ENCODE measurements at places on chromosomes 2 and 18. TPM values are rescaled to one million over a fixed set of nuclear protein-coding genes. Genes with fewer than 3 reads are reported as not detected.

DNA sequence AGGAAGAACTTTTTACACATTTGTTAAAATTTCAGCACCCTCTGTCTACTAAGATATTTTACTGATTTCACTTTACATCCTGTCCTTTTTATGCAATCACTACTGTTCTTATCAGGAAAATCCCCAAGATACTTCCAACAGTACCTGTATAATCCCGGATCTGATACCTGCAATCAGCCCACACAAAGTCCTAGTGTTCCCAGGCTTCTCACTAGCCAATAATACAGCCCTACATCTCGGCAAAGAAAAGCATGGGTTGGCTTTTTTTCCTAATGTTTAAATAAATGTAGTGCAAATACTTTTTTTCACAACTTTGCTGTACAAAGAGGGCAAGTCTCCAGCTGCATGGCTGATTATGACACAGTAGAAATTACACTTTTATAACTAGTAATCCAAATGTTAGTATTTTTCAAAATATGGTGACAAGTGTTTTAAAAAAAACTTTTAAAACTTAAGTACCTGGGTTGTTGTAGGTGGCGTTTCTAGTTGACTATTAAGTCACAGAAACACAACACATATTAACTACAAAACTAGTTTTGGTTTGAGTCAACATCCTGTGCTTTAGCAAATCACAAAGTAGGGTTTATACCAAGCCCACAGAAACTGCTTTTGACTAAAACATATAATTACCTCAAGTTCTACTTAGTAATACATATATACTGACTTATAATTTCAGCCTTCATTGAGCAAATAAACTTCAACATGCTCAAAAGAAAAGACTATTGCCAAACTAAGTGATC lies 19.5 kb downstream of the CNOT11 start:
- DNase-seq, result no peak
- H3K27me3 ChIP-seq, result no peaks in the 10 kb centered on the region
- H3K36me3 ChIP-seq, result peaks cover 70% of the 10 kb centered on the region
- peaks cover 60% of the 10 kb centered on the region for H3K4me1 ChIP-seq
- peak overlapping the region; percentile 82 for H3K27ac ChIP-seq

DNA sequence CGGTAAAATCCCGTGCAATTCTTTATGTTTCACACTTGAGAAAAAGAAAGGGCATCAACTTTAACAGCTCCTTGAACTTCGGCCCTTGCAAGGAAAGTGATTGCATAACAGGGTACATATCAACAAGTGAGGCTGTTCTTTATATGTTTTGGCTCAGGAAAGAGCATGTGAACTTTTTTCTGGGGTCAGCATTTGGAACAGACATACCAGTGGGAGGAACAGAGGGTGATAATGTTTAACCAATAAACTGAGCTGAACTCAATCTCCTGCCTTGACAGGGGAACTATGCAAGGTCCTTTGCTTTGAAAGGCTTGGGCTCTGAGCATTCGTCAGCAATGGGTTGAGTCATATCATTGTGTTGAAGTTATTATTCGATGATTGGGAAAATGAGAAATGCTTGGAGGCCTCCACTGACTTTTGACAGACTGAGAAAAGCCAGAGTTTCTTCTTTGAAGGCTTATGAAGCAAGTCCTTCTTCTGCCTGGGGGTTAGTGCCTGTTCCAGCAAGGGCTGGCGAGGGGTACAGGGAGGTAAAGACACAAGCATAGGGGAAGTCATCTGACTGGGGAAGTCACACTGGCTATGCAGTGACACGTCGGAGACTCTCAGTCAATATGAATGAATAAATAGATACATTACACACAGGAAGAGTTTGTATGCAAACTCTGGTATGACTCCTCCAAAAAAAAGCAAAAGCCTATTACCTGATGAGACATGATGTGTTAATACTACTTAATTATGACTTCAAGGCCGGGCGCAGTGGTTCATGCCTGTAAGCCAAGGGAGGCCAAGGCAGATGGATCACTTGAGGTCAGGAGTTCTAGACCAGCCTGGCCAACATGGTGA lies 57.2 kb downstream of the CYB5A start:
- no peak overlapping the region for H3K27ac ChIP-seq
- H3K4me3 ChIP-seq, result no peak overlapping the region
- H3K27me3 ChIP-seq, result peaks cover 15% of the 10 kb centered on the region

DNA sequence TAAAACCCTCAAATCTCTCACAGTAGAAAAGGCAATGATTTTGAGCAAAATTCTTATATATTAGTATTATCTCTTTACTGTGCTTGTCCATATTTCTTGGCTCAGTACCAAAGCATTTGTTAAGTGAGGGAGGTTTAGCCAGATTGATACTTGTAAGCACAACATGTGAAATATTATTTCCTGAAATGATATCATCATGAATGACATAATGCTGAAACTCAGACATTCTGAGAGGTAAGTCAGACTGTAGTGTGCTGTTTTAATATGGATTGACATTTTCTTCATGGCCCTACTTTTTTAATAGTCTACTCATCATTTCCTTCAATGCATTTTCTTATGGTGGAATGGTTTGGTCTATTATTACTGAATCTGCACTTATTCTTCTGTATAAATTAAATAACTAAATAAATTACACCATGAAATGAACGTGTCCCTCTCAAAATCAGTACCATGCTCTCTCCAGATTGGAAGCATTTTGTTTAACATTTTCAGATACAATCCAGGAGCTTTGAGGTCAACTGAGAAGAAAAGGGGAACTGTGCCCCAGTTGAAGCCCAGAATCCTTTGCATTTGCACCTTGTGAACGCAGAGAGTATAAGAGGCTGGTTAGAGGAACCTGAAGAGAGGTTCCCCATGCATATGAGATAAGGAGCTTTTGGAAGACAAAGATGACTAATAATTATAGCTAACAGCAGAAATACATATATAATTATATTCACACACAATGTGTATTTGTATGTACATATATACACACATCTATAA lies 50.1 kb upstream of the CRACDL start:
- H3K4me3 ChIP-seq, result no peak overlapping the region
- DNase-seq, result no peak
- no peak overlapping the region for H3K27ac ChIP-seq
- H3K27me3 ChIP-seq, result peaks cover 8% of the 10 kb centered on the region
- no peaks in the 10 kb centered on the region for H3K4me1 ChIP-seq

DNA sequence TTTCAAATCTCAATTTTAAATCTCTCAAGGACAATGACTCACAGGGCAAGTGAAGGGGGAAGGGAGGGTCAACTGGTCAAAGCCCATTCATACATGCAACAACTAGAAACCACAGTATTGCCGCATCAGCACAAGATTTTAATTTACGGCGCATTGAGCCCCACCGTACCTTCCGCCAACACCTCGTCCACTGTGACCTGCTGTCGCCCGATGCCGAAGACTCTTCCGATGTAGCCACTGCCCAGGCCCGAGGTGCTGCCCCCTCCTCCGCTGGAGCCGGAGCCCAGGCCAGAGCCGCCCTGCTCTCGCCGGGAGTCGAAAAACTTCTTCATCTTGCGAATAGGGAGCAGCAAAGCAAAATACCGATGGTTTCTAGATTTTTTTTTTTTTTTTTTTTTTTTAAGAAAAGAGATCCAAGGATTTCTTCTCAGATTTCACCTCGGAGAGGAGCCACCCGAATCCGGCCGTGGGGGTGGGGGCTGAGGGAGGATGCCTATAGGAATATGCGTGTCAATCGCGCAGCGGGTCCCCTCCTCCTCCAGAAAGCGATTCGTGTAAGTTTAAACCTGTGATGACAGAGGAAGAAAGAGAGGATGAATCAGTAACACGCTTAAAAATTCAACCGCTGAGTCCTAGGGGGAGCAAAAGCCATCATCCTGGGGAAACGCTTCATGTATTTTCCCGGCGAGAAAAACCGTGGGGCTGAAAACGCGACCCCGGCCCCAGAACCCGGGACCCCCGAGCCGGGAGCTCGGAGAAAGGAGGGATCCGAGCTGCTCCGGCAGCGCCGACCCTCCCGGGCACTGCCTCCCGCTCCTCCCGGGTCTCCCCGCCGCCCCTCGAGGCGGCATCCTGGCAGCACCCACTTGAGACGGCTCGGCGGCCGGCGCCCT lies 584 bp downstream of the AAK1 start:
- peaks cover 44% of the 10 kb centered on the region for H3K36me3 ChIP-seq
- H3K27me3 ChIP-seq, result no peaks in the 10 kb centered on the region
- H3K4me1 ChIP-seq, result peaks cover 68% of the 10 kb centered on the region
- H3K27ac ChIP-seq, result peak overlapping the region; percentile 95

DNA sequence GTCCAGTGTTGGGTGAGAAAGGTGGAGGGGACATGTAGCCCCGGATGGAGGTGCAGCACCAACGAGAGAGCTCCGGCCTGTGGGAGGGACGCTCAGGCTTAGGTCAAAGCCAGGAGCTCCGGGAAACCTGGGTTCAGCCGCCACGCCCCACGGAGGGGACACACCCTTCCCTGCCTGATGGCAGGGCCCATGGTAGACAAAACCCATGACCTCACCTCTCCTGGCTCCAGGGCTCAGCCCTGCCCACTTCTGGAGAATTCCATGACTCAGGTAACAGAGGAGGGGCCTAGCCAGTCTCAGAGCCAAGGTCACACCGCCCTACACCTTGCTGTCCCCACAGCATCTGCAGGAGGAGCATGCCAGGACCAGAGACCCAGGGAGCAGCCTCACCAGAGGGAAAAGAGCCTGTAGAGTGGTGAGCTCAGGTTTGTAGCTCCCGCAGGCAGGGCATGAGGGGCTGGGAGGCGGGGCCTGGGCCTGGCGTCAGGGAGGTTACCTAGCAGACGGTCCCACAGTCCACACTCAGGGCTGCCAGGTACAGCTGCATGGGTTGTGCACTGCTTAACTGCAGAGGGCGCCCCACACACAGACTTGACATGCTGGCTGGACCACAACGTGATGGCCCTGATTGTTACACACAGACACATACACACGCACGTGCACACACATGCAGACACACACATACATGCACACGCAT lies 70.8 kb upstream of the SMAD7 start:
- H3K27ac ChIP-seq, result no peak overlapping the region
- H3K36me3 ChIP-seq, result no peaks in the 10 kb centered on the region
- H3K27me3 ChIP-seq, result no peaks in the 10 kb centered on the region
- peaks cover 16% of the 10 kb centered on the region for H3K4me1 ChIP-seq
- no peak overlapping the region for H3K4me3 ChIP-seq
- peak; percentile 80 for DNase-seq

GRCh38 chr2:6826081-6826913 lies 39.4 kb downstream of the CMPK2 start:
- H3K27ac ChIP-seq, result no peak overlapping the region
- H3K4me1 ChIP-seq, result peaks cover 14% of the 10 kb centered on the region
- peak; percentile 78 for DNase-seq
- H3K36me3 ChIP-seq, result peaks cover 24% of the 10 kb centered on the region
- no peak overlapping the region for H3K4me3 ChIP-seq

GRCh38 chr2:201785135-201785534 lies 4.4 kb upstream of the ALS2 start:
- H3K27ac ChIP-seq, result no peak overlapping the region
- H3K4me3 ChIP-seq, result no peak overlapping the region

DNA sequence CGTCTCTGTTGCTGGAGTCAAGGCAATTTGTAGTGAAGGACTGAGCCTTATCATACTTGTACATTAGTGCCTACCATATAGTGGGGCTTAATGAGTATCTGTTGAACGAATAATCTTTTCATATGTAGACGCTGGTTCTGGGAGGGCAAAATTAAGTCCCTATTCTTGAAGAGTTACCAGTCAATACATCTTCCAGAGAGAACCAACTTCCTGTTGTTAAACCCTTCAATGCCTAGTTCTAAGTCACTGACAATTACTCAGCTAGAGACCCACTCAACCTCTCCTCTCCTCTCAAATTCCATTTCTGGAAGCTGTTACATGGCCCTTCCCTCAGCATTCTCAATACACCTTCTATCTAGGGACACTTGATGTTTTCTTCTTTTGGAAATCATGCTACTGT lies 1.1 kb upstream of the MOB4 start:
- DNase-seq, result no peak
- H3K27ac ChIP-seq, result peak overlapping the region; percentile 95
- H3K4me1 ChIP-seq, result peaks cover 23% of the 10 kb centered on the region
- peaks cover 10% of the 10 kb centered on the region for H3K36me3 ChIP-seq

- H3K27me3 ChIP-seq, result no peaks in the 10 kb centered on the region
- no peak overlapping the region for H3K4me3 ChIP-seq
- H3K27ac ChIP-seq, result no peak overlapping the region
- DNase-seq, result no peak
- no peaks in the 10 kb centered on the region for H3K4me1 ChIP-seq
Observed at GRCh38 chr2:53275743-53276142, 491.9 kb upstream of the CHAC2 start.

DNA sequence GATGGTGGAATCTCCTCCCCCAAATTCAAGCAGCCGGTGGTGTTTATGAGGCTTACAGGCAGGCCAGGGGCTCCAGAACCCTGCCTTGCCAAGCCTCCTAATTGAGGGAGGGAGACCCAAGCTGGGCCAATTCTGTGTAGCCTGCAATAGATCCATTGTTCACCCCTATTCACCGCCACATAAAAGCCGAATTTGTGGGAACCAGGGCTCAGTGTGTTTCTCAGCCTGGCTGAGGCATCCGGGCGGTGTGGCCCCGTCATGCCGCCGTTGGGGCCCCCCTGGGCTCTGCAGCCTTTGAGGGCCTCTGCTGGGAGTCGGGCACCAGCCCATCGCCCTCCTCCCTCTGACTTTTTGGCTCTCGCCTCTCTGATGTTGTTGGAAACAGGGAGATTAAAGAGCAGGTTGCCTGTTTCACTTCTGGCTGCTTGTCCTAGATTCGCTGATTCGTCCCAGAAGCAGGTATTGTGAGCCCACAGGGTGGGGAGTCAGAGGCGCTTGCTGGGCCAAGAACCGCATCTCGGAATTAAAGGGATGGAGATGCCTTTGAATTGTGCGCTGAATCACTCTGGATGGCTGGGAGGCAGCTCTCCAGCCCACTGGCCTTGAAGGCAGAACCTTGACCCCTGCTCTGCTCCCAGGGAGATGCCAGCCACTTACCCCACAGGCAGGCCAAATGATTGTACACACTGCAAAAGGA lies 14.7 kb upstream of the OTOS start:
- H3K27me3 ChIP-seq, result peaks cover 3% of the 10 kb centered on the region
- no peaks in the 10 kb centered on the region for H3K4me1 ChIP-seq
- DNase-seq, result no peak
- no peak overlapping the region for H3K27ac ChIP-seq
- H3K4me3 ChIP-seq, result no peak overlapping the region
- no peaks in the 10 kb centered on the region for H3K36me3 ChIP-seq

- H3K4me1 ChIP-seq, result peaks cover 2% of the 10 kb centered on the region
- no peak for DNase-seq
- H3K27me3 ChIP-seq, result peaks cover 11% of the 10 kb centered on the region
- H3K27ac ChIP-seq, result no peak overlapping the region
Observed at GRCh38 chr2:205882806-205883425, 200.6 kb downstream of the NRP2 start.

DNA sequence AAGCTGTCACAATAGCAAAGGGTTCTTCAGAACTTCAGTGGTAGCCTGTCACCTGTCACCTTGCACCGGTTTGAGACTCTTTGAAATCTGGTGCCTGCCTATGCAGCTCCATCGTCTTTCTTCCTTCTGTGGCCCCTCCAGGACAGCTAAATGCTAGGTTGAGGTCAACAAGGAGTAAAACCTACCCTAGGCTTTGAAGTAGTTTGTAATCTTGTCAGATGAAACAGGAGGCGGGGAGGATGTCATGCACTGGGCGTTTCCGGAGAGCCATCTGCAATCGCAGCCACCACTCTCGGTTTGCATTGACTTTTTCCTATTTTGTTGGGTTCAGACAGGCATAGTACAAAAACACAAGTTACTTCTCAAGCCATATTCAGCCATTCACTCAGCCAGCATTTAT lies 116.7 kb downstream of the LPIN1 start:
- peaks cover 8% of the 10 kb centered on the region for H3K27me3 ChIP-seq
- no peak overlapping the region for H3K27ac ChIP-seq
- no peak for DNase-seq
- peaks cover 13% of the 10 kb centered on the region for H3K4me1 ChIP-seq

The DHRS9 gene
- total RNA-seq, result not detected

The IMPACT gene
- 9.3 TPM for total RNA-seq

The IL36RN gene
- not detected for total RNA-seq

The MC4R gene
- total RNA-seq, result not detected

The IL1RN gene
- 1.8 TPM for total RNA-seq

All from activated CD8-positive, alpha-beta memory T cell treated with anti-CD3 and anti-CD28 coated beads, Interleukin-2, amount 10 ng/mL, durations not matched to agents 7 days and 5 days (primary cell).